ENCODE measurements at places on chromosomes 1 and 21. TPM values are rescaled to one million over a fixed set of nuclear protein-coding genes. Genes with fewer than 3 reads are reported as not detected.

GRCh38 chr21:42456457-42456856, 39.6 kb downstream of the RSPH1 start:
- DNase-seq, result no peak

DNA sequence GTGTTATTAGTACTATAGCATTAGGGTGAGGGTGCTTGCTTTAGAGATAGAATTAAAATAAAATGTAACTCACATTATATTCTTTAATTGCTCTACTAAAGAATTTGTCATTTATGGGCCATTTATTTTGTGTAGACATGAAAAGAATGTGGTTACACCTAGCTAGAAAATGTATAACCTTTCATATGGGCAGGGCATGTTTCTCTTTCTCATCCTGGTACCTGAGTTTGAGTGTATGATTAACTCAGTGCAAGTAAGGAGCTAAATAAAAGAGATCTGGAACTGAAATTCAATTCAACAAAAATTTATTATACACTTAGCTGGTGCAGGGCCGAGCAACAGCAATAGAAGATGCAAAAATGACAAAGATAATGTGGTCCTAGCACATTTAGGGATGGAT, 47.4 kb downstream of the MAP3K7CL start:
- no peak for DNase-seq

DNA sequence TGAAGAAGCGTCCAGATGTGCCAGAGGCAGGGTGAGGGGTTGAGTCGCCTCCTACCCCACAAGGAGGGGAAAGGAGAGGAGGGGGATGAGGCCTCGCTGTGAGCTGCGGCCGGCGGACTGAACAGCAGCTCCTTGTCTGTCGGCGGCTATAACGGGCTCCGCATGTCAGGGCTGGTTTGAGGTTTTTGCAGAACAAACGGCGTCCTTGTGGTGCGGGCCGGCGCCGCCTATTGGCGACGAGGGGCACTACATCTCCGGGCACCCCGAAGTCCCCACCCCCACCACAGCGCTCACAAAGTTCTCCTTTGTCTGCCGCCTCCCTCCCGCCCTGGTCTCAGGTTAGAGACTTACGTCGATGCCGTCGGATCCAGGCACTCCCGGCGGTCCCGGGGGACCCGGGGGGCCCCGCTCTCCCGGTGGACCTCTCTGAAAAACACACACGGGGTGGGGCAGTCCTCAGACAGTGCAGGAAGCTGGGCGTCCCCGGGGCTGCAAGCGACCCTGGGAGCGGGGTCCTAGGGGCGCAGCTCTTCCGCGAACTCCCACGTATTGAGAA, 1.8 kb downstream of the COL9A2 start:
- DNase-seq, result peak; percentile 83

GRCh38 chr1:152179566-152179965, 20.5 kb upstream of the RPTN start:
- no peak for DNase-seq

DNA sequence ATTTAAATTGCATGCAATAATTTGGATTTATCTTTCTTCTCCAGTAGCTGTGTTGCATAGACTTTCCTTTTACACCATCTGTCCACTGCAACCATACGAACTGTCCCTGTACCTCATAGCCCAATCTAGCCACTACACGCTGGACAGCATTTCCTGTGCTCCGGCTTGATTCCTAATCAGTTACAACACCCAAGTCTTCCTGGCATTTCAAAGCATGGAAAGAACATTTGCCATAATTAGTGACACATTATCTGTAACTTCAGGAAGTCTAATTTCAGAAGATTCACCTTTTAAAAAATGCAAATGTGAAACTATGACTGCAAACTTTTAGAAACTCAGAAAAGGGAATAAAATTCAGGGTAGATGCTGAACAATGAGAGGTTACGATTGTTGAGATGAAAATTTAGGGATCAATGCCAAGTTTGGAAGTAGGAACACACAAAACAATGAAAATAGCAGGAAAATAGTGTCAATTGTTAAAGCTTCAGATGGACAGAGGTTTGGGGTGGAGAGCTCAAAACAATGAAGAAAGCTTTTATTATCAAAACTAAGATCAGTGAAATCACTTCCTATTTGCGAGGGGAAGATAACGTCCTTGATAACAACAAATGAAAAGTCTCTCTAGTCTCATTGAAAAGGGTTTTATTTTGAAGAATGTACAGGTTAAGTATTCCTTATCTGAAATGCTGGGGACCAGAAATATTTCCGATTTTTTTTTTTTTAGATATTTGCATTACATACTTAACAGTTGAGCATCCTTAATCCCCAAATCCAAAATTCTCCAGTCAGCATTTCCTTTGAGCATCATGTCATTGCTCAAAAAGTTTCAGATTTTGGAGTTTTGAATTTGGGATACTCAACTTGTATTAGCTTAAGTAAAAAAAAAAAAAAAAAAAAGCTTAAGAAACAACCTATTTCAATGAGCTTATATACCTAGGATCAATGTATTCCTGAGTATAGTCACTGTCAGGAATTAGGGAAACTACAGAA, 107.3 kb downstream of the FNBP1L start:
- no peak for DNase-seq

DNA sequence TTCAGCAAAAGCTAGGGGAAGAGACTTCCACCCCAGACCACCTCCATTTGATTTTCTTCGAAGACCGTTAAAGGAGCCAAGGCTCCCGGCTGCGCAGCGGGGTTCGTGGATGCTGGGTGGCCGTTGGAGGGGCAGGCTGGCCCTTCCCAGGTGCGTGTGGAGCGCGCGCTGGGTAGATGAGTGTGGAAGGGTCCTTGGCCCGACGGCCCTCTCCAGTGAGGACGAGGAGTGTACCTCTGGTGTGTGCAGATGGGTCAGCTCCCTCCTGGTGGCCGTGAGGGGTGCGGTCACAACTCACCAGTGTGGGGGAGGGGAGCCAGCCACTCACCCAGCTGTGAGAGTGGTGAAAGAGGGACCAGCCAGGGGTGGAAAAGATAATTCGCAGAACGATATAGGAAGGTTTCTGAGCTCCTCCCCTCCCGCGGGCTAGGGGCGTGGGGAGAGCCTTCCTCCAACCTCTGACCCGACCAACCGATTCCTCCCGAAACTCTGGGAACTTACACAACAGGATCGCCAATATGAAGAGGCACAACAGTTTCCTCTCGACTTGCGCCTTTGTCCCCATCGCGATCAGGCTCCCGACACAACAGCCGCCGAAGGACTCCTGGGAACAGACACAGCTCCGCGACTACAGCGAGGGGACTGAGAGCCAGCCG, at the start of gene F11R:
Gene F11R, minus strand, starts transcription at position 644 of the 656 bp plus-strand sequence. Its CDS starts 79 bp downstream, at position 565.
- DNase-seq, result no peak

GRCh38 chr1:68976916-68977610, 480.2 kb upstream of the DEPDC1 start:
- DNase-seq, result no peak

DNA sequence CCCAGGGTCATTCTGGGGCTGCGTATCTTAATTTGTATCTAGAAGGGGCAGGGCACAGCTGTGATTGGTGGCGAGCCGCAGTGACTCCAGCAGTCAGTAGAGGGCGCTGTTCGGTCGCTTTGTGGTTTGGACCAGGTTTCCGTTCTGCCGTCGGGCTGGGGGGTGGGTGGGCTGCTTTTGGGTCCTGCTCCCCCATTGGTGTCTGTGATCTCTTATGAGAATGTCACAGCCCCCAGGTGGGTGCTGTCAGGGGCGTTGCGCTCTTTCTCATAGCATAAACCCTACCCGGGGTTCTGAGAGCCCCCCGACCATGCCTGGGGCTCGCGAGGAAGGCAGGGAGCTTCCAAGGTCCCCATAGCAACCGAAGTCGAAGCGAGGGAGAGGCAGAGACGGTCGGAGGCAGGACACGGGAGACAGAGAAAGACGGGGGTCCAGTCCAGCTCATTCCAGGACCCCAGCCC, 5.4 kb downstream of the TFF3 start:
- peak; percentile 7 for DNase-seq

DNA sequence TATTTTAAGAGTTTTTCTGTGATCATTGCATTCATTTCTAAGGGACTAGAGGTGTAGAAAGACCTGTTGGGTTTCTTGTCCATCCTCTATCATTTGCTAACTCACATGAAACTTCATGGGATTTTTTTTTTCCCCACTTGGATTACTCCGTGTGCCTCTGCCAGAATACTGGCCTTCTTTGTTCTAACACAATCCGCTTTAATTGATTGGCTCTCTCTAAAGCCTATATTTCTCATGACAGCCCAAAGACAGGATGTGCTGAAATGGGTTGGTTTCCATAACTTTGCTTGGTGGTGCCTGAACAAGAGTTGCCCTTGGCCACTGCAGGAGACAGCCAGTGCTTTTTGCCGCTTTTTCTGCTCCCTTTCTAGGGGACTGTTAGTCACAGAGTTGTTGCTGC, 12.2 kb downstream of the CACHD1 start:
- DNase-seq, result no peak

Gene RHBG
- total RNA-seq, result not detected

Gene C2CD4D
- not detected for total RNA-seq
